ENCODE measurements at places on chromosomes 2 and 18. TPM values are rescaled to one million over a fixed set of nuclear protein-coding genes. Genes with fewer than 3 reads are reported as not detected.

DNA sequence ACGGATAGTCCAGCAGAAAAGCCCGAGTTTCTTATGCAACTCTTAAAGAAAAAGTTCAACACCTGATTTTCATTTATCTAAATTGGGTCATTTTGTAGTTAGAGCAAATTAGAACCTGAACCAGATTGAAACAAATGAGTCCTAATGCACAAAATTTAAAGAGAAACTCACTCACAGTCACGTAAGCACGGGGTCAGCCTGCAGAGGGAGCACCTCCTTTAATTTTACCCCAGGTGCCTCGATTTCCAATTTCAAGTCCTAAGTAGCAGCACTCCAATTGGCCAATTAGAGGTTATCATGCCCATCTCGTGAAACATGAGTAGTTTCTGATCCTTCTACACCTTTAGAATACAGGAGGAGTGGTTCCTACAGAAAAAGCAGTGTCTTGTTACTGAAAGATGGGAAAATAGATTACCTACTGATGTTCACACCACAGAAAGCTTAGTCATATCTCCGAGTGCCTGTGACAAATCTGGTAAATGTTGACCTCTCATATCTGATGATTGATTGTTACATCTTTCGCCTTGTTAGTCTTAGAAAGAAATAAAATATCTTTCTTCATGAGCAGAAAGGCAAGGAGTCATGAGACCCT lies 1929.8 kb upstream of the LRRTM1 start:
- no peaks in the 10 kb centered on the region for H3K36me3 ChIP-seq
- no peaks in the 10 kb centered on the region for H3K27me3 ChIP-seq
- H3K27ac ChIP-seq: no peak overlapping the region

DNA sequence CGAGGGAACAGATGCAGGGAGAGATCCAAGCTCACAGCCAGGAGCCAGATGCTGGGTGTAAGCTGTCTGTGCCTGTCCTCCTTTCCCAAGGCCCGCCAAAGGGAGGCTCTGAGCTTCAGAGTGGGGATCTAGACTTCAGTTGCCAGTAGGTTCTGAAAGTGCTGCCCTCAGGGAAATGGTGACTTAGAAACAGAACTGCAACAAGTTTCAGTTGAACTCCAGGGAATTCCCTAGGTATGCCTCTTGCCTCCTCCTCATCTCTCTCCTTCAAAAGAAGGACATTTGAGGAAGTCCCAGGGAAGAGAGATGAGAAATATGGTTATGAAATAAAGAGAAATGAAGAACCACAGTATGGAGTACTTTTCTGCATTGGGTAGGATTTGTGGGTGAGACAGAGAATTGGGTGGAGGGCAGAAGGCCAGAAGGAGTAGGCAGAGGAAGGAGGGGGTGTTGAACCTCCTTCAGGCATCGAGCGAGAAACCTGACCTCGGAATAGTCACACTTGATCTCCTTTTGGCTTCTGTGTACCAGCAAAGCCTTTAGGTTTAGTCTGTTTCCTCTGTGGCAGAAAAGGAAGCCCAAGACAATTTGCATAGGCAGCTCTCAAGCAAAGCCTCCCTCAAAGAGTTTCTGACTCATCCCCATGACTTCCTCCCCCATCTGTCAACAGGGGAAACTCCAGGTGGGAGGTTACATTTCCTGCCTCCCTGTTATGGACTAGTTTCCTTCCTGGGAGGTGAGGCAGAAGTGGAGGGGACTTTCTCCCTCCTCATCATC lies 45.7 kb downstream of the QPCT start:
- peak overlapping the region; percentile 4 for H3K27ac ChIP-seq
- DNase-seq: peak; percentile 75
- no peaks in the 10 kb centered on the region for H3K27me3 ChIP-seq
- no peaks in the 10 kb centered on the region for H3K4me1 ChIP-seq
- peak overlapping the region; percentile 18 for H3K4me3 ChIP-seq

DNA sequence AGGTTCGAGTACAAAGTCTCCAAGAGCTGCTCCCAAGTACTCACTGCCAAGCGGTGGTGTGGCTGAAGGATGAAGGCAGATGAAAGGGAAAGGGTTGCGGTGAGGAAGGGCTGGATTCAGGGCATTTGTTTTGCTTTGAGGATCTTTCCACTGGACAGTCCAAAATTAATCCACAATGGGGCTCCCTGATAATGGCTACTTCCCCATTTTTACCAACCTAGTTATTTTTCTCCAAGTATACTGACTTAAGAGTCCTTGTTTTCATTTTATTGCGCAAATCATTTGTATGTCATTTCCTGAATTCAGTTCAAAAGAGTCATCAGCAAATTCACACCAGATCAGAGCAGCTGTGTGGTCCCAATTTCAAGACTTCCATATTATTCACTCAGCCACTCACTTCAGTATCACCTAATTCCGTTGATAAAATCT lies 464 bp upstream of the SESTD1 start:
- no peak for DNase-seq
- H3K36me3 ChIP-seq: peaks cover 3% of the 10 kb centered on the region
- H3K27ac ChIP-seq: no peak overlapping the region
- H3K27me3 ChIP-seq: peaks cover 26% of the 10 kb centered on the region

- peaks cover 73% of the 10 kb centered on the region for H3K27me3 ChIP-seq
- H3K4me1 ChIP-seq: peaks cover 4% of the 10 kb centered on the region
- DNase-seq: no peak
These were observed 2.0 kb upstream of the OR6B3 start for GRCh38 chr2:240055177-240055917.

DNA sequence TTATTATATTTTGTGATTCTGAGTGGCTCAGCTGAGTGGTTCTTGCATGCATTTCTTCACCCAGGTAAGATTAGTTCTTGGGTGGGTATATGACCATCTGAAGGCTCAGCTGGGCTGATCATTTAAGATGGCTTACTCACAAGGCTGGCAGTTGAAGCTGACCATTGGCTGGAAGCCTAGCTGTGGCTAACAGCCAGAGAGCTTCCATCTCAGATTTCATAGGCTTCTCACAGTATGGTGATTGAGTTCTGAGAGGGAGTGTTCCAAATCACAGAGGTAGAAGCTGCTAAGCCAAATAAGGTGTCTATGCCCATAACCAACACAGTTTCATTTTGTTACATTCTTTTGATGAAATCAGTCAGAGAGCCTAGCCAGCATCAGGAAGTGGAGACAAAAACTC lies 117.4 kb upstream of the RPRM start:
- H3K36me3 ChIP-seq: no peaks in the 10 kb centered on the region
- DNase-seq: no peak
- no peaks in the 10 kb centered on the region for H3K27me3 ChIP-seq
- H3K4me3 ChIP-seq: no peak overlapping the region

The GRP gene
- not detected for total RNA-seq

The SIX3 gene
- not detected for total RNA-seq

GRCh38 chr2:66813976-66814375 lies 379.1 kb downstream of the MEIS1 start:
- H3K4me3 ChIP-seq: no peak overlapping the region
- DNase-seq: no peak
- no peaks in the 10 kb centered on the region for H3K36me3 ChIP-seq
- H3K27ac ChIP-seq: no peak overlapping the region

All from activated T-cell treated with anti-CD3 and anti-CD28 coated beads, Interleukin-2, amount 50 U/mL, for 72 hours (primary cell).